ENCODE measurements at places on chromosomes 2 and 18.

- DNase-seq: no peak
Measured at GRCh38 chr2:54755641-54756326, 32.3 kb downstream of the EML6 start.

GRCh38 chr2:173898178-173898668 lies 67.0 kb downstream of the SP3 start:
- no peak for DNase-seq

DNA sequence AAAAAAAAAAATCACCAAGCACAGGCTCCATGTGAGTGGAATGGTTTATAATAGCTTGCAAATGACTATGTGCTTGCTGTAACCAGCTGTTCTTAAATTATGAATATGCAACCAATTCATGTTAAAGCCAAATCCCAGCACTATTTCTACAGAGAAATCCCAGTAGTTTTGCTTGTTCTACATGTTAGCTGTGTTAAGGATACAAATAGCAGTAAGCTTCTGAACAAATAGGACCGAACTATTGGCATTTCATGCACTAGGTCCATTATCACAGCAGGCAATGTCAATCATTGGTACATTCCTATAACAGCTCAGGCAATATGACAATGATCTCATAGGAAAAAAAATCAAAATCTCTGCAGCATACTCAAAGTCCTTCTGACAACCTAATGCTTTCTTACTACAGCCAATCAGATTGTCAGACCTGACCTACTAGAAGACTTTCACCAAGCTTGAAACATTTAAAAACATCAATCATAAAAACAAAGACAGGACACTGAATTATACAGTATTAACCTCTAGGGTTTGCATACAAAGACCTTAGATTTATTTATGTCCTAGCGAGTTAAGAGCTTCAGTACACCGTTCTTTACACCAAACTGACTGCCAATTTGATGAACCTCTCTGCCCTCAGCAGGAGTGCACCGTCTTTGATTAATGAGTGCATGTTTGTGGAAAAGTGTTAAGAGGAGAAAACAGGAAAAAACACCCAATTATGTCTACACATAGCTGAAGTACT lies 6.4 kb downstream of the BAZ2B start:
- DNase-seq: no peak

DNA sequence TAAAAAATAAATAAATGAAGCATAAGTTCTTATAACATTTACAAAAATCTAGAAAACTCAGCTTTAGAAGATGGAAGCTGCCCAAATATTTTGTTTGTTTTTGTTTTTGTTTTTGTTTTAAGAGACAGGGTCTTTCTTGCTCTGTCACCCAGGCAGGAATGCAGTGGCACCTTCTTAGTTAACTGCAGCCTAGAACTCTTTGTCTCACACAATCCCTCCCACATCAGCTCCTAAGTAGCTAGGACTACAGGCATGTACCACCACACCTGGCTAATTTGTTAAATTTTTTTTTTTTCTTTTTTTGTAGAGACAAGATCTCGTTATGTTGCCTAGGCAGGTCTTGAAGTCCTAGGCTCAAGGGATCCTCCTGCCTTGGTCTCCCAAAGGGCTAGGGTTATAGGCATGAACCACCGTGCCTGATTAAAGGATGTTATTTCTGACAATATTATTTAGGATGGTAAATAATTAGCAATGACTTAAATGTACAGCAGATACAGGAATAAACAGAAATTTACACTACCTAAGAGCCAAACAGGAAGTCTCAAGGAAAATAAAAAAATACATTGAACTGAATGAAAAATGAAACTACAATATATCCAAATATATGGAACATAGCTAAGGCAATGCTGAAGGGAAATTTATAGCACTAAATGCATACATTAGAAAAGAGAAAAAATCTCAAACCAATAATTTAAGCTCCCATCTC lies 17.2 kb downstream of the SESTD1 start:
- no peak for DNase-seq

DNA sequence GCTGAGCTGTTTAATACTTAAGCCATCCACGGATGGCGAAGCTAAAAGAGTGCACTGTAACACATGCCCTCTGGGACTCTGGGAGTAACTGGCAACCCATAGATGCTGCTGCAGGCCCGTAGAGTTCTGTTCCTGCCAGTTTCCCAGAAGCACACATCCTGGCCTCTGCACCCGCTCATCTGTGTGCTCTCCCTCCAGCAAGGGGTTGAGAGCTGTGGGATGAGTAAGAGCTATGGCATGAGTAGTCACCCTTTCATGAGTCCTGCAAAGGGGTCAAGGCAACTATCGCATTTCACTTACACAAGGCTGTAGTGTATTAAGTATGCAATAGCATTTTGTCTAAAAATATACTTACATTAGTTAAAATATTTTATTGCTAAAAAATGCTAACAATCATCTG lies 1341.8 kb upstream of the NXPH2 start:
- DNase-seq: no peak

- DNase-seq: no peak
Measured at GRCh38 chr18:54675076-54675475, 84.0 kb downstream of the DYNAP start.

- no peak for DNase-seq
Measured at GRCh38 chr18:59516356-59517155, 157.5 kb upstream of the LMAN1 start.

DNA sequence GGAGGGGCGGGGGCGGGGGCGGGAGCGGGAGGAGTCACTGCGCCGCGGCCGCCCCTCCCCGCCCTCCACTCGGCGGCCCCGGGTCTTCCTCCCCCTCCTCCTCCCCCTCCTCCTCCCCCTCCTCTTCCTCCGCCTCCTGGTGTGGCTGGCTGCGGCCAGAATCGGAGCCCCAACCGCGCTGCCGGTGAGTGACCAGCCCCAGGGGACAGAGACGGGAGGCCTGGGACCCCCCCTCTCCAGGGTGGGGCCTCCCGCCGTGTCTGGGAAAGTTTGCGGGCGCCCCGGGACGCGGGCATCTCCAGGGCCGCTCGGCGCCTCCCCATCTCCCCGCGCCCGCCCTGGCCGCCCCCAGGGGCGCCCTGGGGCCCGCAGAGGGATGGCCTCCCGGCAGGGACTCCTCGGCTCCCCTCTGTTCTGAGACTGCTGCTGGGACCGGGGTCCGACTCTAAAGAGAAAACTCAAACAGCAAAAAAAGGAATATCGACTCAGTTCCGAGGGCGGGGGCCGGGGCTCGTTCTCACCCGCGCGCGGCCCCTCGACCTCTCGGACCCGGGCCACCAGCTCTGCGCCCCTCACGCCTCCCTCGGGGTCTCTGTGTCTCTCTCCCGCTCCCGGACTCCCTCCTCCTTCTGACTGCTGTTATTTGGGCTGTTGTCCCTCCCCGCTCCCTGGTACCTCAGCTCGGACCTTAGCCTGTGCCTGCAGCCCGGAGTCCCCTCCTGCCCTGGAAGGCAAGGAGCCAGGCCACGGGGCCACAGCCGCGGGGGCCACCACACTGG lies at the start of gene STON1:
TSS of gene STON1 (plus strand) at position 122 of the 779 bp plus-strand sequence. CDS start 50,480 bp downstream, outside the sequence.
- no peak for DNase-seq

GRCh38 chr2:40716879-40717278 lies 265.0 kb upstream of the SLC8A1 start:
- no peak for DNase-seq

GRCh38 chr2:64796926-64797325 lies 143.2 kb upstream of the SERTAD2 start:
- DNase-seq: no peak

DNA sequence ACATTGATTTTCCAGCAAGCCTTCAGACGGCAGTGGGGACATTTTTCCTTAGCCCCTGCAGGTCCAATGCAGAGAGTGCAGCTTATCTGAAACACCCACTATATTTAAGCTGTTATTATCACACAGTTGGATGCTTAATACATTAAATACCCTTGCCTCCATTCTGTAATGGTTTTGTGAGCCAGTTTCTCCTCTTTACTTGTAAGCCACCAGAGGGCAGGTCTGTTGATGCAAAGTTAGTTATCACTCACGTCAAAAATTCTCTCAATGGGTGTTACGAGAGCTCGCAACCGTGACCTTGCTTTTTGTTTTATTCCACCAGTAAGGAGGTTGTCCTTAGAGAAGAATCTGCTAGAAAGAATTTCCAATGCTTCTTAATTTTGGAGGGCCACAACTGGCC lies 189.8 kb downstream of the INSIG2 start:
- no peak for DNase-seq

GRCh38 chr18:78622907-78623541 lies 356.6 kb upstream of the SALL3 start:
- DNase-seq: no peak

- no peak for DNase-seq
Measured at GRCh38 chr2:137846993-137847392, 117.3 kb upstream of the HNMT start.

GRCh38 chr2:104043864-104044263 lies 810.1 kb upstream of the POU3F3 start:
- DNase-seq: no peak

DNA sequence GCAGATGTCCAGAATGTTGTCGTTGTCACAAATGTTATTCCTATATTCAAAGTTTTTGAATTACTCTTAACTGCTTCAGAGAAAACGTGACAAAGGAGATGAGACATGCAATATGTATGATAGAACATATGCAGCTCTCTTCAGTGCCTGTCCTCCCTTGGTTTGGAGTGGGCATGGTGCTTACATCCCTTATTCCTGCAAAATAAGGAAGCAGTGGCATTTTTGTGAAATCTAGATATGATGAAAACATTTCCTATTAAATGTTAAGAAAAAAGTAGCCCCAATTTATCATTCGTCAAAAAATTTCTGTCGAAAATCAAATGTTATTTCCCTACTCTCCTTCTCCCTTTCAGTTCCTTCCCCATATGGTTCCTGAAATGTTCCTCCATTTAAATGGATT lies 457.5 kb upstream of the FANCL start:
- DNase-seq: no peak

GRCh38 chr2:101094351-101094750 lies 56.8 kb downstream of the TBC1D8 start:
- no peak for DNase-seq

DNA sequence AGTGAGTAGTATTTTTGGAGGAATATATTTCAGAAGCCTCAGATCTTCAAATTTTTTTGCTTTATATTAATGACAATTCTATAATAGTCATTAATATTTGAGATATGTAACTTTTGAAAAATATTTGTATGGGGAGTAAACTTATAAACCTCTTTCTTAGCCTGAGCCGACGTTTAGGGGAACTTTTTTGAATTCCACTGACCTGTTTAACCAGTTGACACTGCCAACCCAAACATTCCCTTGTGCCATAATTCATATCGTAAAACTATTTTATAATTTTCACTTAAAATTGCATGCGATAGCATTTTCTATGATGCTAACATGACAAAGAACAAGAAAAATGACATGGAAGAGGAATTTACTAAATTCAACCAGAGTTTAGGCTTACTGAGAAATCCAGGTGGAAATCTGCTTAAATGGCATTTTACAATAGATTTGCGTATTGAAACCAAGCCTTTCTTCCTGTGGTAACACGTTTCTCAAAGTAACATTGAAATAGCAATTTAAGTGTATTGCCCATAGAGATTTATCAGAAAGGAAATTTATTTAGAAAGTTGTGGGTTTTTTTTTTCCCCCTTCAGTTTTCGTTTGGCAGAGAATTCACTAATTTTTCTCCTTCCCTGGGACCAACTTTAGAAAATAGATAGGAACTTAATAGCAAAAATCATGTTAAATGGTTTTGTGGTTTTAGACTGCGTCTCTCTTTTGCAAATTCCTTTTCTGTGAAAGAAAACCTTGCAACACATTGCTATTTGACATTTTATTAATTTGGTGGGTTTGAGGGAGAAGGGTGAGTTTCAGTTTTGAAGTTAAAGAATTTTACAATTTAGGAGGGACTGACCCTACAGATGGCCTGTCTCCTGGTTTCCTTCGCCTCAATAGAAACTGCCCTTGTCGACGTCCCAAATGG lies 77.4 kb downstream of the TANC1 start:
- no peak for DNase-seq

DNA sequence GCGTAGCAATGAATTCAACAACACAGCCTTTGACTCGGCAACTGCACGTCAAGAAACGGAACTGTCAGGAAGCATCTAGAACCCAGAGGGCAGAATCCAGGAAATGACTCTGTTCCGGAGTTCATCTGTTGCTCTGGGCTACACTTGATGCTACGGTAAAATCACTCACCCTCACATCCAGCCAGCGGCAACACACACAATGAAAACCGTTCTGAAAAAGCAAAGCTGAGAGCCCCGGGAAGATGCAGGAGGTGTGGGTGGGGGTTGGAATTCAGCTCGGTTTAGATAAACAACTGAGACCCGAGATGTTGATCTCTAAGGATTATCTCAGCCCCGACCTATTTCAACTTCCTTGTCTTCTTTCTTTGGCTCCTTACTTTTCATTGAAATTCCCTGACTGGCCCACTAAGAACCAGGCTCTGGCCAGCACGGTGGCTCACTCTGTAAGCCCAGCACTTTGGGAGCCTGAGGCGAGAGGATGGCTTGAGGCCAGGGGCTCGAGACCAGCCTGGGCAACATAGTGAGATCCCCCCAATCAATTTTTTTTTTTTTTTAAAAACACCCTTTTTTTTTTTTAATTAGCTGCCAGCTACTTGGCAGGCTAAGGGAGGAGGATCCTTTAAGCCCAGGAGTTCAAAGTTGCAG lies 13.3 kb upstream of the RAB17 start:
- DNase-seq: no peak

DNA sequence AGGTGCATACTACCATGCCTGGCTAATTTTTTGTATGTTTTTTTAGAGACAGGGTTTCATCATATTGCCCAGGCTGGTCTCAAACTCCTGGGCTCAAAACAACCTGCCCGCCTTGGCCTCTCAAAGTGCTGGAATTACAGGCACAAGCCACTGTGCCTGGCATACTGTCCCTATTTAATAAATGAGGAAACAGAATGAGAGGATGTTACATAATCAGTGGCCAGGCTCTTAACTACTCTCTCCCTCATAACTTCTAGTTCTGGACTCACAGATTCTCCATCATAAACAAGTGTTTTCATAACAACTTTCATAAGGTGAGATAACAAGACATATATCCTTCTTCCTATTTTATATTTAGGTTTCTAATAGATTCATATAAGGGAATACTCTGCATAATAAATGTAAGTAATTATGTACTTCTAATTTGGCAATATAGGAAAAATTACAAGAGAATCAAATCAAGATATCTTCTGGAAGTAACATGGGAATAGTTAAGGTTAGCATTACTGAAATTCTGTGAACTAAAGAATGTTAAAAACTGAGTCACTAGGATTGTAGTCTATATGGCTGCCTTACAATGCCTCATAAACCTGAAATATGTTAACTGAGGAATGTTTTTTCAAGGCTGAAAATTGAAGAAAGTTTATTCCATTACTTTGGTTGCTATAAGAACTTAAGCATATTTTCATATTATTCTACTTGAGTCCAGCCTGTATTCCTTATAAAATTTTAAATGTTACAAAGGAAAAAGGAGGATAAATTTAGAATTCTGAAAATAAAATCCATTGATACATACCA lies 71.3 kb downstream of the SLC25A12 start:
- DNase-seq: no peak

- no peak for DNase-seq
Measured at GRCh38 chr2:166942377-166942776, 54.1 kb downstream of the XIRP2 start.

- peak; percentile 71 for DNase-seq
Measured at GRCh38 chr2:44392338-44392943, 30.7 kb downstream of the CAMKMT start.

Data from head of caudate nucleus (tissue), 42 donors.